GM13977 (cell line): ENCODE measurements at places on chromosomes 5 and 9.

GRCh38 chr5:36492984-36493654 is 113.3 kb upstream of the SLC1A3 start:
- DNase-seq: no peak

DNA sequence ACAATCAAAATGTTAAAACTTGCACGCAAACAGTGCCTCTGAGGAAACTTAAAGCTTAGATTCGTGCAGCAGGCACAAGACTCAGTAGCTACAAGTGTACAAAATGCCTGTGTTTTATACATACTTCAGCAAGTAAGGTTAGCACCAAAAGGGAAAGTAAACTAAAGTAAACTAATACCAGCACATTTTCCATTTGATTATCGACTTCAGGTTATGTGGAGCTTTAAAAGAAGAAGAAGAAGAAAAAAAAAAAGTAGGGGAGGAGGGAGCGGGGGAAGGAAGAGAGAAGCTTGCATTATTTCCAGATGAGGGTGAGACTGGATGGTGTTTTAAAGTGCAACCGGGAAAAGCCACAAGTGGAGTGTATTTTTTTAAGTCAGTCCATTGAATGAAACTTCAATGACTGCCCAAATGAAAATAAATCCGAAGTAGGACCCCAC is 596 bp upstream of the ADAMTS6 start:
- DNase-seq: no peak

GRCh38 chr9:120733190-120733589 is 18.9 kb upstream of the MEGF9 start:
- no peak for DNase-seq

GRCh38 chr5:167699432-167699831 is 592.0 kb upstream of the WWC1 start:
- DNase-seq: no peak

GRCh38 chr5:108672639-108673038 is 75.1 kb upstream of the FER start:
- DNase-seq: no peak

- no peak for DNase-seq
These were observed 441.6 kb upstream of the BRINP1 start for GRCh38 chr9:119810645-119811429.

- DNase-seq: no peak
These were observed 13.6 kb downstream of the UBE2D2 start for GRCh38 chr5:139574641-139575312.

DNA sequence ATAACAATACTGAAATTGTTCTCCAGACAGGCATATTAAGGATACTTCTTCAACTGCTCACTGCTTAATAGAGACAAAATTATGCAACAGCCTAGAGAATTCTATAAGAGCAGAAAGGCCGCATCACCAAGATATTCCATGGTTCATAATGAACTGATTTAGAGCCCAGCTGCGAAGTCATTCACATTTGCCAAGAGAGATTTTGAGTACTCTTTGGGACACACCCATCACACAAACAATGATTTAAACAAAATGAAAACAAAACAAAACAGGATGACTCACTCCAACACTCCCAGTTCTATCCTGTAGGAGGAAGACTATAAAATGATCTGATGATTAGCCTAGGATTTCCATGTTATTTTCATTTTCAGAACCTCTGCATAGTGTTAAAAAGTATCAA is 145.7 kb upstream of the GNA14 start:
- no peak for DNase-seq

DNA sequence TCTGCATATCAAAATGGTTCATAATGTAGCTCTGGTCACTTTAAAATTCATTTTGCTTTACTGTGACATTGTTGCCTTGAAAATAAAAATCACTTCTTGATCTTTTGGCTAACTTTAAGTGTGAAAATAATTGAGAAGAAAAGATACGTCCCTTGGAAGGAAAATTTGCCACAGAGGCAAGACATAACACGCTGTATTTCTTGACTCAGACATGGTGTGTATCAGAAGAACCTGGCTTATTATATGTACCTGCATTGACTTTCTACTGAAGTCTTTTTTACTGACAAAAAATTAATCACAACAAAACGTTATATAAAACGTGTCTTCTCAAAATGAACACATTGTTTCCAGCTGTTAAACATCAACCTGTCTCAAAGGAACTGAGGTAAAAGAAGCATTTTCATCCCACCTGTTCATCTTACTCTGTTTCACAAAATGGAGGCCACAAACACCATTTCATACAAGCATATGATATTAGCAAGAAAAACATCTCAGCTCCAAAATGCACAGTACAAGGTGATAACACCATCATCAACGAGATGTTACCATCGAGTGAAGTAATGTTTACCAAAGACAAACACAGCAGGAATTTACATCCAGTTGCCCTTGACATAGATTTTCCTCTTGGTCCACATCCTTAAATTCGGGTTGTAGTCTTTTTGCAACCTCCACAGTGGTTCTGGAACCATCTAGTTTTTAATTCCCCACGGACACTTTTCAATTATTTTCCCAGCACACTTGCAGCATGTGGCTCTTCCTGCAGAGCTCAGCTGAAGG is 179.9 kb downstream of the GLIS3 start:
- DNase-seq: no peak

DNA sequence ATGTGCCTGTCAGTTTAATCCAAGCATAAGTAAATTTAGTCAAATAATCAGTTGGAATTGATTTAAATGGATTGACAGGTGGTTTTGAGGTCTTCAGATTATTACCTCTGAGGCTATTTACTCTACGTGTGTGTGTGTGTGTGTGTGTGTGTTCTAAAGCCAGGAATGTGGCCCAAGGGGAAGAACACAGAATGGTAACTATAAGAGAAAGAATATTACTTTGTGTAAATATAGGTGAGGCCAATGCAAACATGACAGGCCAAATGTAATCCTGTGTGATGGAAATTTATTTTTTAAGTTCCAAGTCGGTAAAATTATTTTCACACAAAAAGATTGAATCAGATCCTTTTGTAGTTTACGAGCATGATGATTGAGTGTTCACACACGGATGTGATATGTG is 390.0 kb downstream of the PLK2 start:
- no peak for DNase-seq

DNA sequence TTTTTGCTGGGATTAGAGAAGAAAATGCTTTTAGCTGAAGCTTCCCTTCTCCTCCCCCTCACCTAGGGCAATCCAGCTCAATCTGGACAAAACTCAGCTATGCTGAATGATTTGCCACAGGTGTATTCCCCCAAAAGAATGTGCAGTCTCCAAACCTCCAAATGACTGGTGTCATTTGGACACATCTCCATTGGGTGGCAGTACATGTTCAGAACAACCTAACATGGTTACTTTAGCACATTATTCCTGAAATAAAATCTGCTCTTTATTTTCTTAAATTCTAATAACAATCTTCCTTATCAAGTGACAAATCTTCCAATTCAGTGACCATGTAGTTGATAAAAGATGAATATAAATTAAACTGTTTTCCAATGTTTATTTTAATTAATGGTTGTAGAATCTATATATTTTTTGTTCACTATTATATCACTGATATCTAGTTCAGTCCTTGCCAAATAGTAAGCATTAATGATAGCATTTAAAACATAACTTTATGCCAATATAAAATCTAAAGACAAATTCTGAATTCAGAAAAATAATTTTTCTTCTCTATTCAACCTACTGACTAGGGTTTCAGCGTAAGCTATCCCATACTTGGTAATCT is 61.3 kb upstream of the MOCS2 start:
- DNase-seq: peak; percentile 28

- DNase-seq: no peak
These were observed 698.4 kb downstream of the DNAH5 start for GRCh38 chr5:13246053-13246452.

- DNase-seq: no peak
These were observed 1176.8 kb downstream of the EFNA5 start for GRCh38 chr5:106493910-106494309.

GRCh38 chr5:115366223-115366622 is 69.8 kb upstream of the CCDC112 start:
- DNase-seq: no peak

GRCh38 chr5:28254846-28255245 is 1216.5 kb upstream of the CDH9 start:
- no peak for DNase-seq

DNA sequence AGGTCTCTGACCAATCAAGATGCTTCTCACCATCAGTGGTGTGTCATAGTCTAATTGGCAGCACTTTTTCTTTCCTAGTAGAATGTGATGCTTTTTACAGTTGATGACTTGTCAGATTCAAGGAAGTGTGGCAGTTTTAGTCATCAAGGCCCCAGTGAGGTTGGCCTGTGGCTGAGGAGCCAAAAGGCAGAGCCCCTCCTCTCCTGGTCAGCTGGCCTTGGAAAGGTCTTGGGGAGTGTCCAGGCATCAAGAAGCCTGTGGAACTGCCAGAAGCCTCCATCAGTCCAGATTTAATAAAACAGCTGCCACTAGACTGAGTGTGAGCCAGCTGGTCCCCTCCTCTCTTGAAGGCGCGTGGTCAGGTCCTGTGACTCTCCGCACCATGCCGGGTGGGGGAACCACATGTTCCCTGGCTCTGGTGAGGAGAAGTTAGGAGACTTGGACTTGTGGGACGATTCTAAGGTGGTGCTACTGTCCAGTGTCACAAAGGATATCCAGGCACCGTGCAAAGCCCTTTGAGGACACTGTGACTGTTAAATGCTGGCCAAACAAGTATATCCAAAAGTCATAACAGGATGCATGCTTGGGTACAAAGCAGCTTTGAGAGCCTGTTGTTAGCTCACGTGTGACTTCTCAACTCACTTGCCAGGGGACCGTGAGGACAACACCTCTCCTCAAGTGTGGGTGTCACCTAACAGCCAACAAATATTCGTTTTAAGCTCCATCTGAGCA is 6.1 kb upstream of the ANGPTL2 start:
- no peak for DNase-seq

DNA sequence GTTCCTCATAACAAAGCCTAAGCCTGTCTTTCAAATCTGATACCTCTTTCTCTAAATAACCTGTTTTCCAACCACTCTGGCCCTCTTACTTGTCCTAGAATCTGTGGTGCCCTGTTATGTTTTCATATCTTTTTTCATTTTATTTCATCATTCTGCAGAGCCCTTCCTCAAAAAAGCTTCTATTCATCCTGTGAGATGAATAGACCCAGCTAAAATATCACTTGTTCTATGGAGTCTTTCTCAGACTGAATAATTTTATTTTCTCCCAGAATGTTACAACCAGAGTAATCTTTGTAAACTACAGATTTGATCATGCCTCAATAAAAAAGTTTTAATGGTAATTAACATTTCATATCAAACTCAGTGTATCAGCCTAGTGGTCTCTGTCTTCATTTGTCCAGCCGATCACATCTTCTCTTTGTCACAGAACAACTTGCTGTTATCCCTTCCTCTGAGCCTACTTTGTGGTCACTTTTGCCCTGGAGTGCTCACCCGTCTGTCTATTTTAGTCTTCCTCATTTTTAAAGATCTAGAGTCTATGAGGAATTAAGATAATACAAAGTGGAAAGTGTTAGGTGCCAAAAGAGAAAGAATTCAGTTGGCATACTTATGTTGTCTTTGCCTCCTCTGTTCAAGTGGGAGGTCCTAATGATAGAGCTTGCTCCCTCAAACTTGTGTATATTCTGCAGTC is 77.8 kb downstream of the ZCCHC7 start:
- no peak for DNase-seq

GRCh38 chr5:130116462-130116861 is 212.2 kb downstream of the CHSY3 start:
- DNase-seq: no peak

DNA sequence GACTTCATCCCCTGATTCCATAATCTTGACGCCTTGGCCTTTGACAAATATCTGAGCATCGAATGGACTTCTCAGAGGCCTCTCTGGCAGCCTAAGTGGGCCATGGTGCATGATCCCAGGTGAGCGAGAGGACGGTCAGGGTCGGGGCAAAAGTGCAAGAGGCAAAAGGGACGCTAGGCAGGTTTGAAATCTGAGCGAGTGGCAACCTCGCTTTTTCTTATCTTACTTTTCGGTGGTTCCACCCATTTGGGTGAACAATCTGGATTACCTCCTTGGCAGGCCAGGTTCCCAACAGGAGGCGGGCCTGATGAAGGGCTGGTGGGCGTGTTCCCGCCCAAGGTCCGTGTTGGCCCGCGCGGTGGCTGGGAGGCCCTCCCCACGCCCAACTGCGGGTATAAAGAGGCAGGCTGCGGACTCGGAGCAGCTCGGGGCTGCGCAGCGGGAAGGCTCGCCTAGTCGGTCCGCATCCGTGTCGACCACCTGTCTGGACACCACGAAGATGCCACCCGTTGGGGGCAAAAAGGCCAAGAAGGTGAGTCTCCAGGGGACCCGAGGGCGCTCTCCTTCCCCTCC is at the start of gene BHMT:
Gene BHMT (plus strand): TSS at position 423 of the 573 bp plus-strand sequence. CDS start 77 bp downstream, at position 500.
- DNase-seq: no peak

DNA sequence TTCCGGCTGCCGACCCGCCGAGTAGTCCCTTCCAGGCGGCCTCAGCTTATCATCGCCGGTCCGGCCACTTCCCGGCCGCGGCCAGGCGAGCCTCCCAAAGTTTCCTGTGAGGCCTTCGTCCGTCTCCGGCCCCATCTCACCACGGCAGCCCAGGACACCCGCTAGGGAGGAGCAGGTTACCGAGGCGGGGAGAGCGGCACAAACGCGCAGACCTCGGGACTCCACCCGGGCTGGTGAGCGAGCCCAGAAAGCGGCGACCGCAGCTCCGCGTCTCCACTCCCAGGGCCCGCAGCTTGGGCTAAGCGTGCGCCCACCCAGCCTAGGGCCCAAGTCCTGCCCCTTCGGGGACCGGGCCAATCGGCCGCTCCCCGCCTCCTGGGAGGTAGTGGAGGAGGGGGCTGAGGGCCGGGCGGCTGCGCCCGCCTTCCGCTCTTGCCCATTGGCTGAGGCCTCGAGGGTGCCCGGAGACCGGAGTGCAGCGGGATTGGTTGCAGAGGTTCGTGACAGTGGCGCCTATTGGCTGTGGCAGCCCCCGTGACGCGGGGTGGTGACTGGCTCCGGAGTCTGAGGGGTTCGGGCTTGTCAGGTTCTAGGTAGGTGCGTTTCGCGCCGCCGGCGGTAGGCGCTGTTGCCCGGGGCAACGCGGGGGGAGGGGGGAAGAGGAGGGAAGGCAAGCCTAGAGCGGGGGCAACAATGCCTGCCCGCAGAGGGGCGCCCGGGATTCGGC is 867 bp downstream of the FER start:
- peak; percentile 93 for DNase-seq

GRCh38 chr5:133897431-133897830 is 71.0 kb downstream of the C5orf15 start:
- no peak for DNase-seq

- no peak for DNase-seq
These were observed 60.7 kb downstream of the NRG2 start for GRCh38 chr5:139982157-139982974.

DNA sequence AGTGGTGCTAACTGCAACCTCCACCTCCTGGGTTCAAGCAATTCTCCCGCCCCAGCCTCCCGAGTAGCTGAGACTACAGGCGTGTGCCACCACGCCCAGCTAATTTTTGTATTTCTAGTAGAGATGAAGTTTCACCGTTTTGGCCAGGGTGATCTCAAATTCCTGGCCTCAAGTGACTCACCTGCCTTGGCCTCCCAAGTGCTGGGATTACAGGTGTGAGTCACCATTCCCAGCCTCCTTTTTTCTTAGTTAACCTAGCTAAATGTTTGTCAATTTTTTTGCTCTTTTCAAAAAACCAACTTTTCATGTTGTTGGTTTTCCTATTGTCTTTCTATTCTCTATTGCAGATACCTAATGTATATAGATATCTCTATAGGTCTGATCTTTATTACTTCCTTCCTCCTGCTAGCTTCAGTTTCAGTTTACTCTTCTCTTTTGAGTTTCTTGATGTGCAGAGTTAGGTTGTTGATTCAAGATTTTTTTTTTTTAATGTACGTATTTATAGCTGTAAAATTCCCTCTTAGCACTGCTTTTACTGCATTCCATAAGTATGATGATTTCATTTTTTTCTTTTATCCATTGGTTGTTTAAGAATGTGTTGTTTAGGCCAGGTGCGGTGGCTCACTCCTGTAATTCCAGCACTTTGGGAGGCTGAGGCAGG is 32.9 kb downstream of the FGD3 start:
- no peak for DNase-seq
